Adipocyte (in vitro differentiated cells): ENCODE measurements at places on chromosomes 4 and X.

DNA sequence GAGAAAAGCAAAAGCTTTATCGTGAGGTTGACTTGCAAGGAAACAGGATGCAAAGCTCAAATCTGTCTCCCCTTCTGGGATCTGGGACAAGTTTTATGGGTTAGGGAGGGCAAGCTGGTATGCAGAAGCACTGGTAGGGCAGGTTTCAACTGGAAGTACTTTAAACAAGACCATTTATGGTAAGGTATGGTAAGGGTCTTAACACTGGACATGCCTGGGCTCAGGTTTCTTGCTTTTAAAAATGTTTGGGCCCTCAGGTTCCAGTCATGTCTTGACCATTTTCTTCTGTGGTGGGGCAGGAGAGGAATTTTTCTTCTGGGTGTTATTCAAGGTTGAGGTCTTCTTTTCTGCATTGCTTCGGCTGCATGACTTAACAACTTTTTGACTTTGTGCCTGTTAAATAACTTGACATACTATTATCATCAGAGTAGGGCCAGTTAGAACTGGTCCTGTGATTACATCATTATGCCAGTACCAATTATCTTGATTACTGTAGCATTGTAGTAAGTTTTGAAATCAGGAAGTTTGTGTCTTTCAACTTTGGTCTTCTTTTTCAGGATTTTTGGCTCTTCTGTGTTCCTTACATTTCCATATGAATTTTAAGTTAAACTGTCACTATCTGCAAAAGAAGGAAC lies 33.7 kb downstream of the CD38 start:
- DNase-seq, result no peak

GRCh38 chrX:11187001-11187400 lies 75.9 kb downstream of the HCCS start:
- no peak for DNase-seq

DNA sequence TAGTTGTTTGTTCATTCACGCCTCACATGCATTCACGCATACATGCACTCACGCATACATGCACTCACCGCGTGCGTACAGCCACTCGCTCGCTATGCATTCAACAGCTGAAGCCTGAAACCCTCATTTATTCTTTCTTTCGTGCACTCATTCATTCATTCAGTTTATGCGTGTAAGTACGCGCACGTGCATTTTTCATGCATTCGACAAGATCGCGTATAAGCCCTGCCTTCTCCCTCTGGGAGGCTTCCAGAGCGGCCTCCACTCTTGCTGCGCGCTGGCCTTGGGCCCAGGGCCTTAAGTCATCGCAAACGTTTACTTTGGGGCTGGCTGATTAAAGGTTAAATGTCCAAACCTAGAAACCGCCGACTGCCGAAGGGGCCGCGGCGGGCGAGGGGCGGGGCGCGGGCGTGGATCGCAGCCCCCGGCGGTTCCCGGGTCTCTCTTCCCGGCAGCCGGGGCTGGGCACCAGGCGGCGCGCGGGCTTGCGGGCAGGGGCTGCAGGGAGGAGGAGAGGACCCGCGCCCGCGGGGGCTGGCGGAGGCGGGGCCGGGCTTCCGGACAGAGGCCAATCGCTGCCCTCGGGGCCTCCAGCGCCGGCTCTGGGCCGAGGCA lies at the start of gene GYG2:
GYG2 (plus strand) TSS at position 587 of the 615 bp plus-strand sequence. CDS start 1,259 bp downstream, outside the sequence.
- DNase-seq, result peak; percentile 44

GRCh38 chr4:21765810-21766407 lies 182.7 kb downstream of the KCNIP4 start:
- peak; percentile 81 for DNase-seq

DNA sequence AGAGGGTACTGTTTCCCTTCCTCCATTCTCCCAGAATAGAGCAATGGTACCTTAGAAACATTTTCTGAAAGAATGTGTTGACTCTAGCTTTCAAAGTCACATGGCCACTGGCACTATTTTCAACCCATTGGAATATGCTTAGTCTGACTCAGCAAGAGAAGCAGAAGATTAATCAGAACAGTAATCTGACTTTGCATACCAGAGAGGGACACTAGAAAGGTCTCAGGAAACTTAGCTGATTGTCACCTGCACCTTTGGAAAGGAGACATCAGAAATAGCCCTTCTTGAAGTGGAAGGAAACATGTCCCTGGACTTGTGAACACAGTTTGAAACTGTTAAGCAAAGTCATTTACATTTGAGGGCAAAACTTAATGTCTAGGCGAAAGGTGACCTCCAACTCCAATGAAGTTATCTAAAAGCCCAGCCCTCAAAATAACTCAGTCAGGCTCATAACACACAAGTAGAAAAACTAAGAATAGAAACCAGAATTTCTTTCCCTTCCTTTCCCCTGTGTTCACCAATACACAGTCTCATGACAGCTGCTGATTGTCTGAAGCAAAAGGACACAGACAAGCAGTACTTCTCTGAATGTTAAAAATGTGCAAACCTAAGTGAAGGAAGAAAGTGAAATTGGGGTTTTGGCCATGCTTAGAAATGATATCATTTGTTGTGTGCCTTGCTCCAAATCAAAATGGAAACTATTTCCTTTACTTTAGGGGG lies 270.8 kb downstream of the GRIA3 start:
- DNase-seq, result no peak

- DNase-seq, result no peak
Measured at GRCh38 chr4:189765301-189765700, 175.4 kb upstream of the FRG1 start.

DNA sequence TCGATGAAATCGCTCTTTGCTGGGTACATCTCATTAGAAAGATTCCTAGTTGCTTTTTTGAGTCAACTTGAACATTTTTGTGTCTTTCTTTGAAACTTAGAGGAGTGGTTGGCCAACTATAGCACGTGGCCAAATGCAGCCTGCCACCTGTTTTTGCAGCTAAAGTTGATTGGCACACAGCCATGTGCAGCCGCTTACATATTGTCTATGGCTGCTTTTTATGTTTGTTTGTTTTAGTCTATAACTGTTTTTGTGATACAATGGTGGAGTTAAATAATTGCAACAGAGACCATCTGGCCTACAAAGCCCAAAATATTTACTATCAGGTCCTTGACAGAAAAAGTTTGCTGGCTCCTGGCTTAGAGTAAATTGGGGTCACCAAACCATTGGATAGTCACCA lies 86.3 kb downstream of the CLCN4 start:
- DNase-seq, result no peak

- DNase-seq, result peak; percentile 71
Measured at GRCh38 chrX:22134681-22135080, 102.6 kb downstream of the PHEX start.

DNA sequence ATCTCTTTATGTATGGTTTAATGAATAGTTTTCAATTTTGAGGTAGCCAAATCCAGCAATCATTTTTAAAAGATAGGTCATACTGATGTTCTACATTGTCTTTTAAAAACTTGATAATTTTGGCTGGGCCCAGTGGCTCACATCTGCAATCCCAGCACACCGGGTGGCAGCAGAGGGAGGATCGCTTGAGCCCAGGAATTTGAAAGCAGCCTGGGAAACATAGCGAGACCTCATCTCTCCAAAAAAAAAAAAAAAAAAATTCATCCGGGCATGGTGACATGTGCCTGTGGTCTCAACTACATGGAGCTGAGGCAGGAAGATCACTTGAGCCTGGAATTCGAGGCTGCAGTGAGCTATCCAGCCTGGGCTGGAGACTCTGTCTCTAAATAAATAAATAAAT lies 419.8 kb downstream of the GALNTL6 start:
- peak; percentile 47 for DNase-seq
